ENCODE measurements at places on chromosomes 1 and 21.

DNA sequence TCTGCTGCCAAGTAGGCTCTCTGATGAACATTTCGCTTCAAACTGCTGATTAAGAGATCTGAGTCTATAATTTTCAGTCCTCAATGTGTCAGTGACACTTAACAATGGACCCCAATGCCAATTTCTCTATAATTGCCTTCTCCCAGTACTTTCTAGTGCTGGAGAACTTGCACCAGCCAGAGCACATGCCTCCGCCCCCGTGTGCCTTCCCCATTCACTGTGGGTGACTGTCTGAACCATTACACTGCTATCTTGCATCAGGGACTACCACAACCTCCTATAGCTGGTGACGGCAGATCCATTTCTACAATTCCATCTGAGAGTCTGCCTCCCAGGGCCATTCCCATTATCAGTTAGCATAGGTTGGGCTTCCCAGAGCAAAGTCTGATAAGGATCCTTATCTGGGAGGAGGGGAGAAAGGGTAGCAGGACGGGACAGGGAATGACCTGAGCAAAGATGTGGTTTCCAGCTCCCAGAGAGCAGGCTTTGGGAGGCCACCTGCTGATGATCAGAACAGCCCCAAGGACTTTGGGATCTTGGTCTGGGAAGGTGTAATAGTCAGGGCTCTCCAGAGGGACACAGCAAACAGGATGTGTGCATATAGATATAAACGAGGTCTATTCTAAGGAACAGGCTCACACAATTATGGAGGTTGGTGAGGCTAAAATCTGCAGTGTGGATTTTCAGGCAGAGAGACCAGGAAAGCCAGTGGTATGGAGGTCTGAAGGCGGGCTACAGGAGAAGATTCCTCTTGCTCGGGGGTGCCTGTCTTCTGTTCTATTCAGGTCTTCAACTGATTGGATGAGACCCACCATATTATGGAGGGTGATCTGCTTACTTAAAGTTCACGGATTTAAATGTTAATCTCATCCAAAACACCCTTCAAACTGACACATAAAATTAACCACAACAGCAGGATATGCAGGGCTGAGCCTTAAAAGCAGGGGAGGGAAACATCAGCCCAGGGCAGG, 238.2 kb downstream of the PTPRU start:
- DNase-seq = no peak

DNA sequence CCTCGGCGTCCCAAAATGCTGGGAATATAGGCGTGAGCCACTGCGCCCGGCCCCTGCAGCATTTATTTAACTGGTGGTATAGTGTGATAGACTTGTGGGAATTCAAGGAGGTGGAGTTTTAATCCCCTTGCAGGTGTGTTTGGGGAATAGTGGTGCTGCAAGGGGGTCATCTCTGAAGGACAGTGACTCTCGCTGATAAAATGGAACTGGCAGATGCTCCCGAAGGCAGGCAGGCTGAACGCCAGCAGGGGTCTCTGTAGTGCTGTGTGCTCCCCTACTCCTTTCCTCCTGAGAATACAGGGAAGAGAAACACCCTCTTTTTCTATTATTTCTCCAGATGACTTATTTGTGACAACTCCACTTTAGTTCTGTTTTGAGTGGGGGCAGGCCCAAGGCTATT, 4.0 kb downstream of the OSCP1 start:
- DNase-seq = no peak

DNA sequence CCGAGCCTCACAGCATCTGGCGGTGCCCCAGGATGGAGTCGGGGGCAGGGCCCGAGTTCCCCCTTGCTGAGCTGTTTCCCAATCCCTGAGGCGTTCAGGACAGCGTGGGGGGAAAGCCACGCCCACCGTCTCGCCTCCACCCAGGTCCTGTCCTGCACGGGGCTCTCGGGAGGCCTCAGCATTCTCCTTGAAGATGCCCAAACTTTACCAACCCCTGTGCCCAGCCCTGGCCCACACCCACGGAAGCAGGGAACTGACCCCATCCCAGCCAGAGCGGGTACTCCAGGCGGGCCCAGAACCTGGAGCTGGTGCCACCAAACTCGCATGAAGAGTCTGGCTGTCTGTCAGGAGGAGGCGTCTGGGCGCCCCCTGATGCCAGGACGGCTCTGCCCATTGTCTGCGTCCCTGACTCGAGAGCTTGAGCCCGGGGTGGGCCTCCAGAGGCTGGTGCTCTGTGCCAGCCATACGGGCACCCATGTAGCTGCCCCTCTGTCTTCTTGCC, 35.3 kb upstream of the POFUT2 start:
- DNase-seq = no peak

DNA sequence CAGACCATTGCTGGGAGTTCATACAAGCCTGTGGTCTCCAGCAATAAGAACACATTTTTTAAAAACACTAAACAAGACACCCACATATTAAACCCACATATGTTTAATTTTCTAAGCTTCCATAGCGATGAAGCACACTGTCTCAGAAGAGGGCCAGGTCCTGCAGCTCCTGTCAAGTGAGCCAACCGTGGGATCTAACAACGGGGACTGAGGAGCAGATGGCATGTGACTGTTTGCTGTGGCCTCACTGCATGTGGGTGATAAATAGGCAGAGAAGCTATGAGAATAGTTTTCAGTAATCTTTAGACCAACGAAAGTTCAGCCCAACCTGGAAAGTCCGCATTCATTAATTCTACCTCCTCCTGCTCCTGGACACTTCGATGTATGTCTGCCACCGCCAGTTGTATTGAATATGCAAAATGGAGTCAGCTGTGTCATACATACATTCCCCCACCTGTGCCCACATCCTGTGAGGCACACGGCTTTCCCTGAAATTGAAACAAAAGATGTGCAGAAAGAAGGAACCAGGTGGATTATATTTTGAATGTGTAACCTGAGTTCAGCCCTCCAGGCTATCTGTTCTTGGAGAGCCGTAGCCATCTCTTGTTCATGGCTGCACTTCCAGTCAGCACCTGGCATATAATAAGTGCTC, 88.2 kb downstream of the MIS18A start:
- DNase-seq = no peak

DNA sequence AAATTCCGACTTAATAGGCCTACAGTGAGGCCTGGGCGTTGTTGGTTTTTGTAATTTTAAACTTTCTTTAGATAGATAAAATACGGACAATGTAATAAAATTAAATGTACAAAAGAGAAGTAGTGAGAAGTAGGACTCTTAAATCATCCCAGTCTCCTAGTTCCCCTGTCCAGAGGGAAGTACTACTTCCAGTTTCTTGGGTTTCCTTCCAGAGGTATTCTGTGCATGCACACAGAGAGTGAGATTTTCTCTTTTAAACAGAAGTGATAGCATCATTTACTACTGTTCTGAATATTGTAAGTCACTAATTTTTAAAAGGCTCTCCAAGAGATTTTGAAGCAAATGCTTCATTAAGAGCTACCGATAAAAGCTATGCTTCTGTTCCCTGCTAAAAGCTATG, 7.2 kb upstream of the FNBP1L start:
- DNase-seq = no peak

- no peak for DNase-seq
Measured at GRCh38 chr21:8990326-8991087, 1530.9 kb upstream of the TPTE start.

GRCh38 chr1:101388904-101389546, 152.2 kb downstream of the S1PR1 start:
- no peak for DNase-seq

DNA sequence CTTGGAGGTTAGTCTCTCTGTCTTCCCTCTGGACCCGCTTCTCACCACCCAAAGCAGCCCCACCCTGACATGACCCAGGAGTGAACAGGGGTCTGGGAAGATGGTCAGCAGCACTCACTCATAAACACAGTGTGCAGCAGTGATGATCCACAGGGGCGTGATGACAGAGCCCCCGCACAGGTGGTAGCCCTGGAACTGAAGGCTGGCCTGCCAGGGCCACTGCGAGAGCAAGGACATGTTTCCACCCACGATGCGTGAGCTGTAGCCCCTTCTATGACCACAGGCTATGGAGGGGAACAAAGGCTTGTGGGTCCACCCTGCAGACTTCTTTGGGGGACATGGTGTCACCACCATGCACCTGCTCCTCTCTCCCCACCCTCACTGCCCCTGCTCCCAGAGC, 12.9 kb downstream of the TMPRSS3 start:
- DNase-seq = no peak

GRCh38 chr1:44934791-44935190, 51.6 kb downstream of the EIF2B3 start:
- no peak for DNase-seq

GRCh38 chr1:207333620-207334019, 12.1 kb downstream of the CD55 start:
- no peak for DNase-seq

DNA sequence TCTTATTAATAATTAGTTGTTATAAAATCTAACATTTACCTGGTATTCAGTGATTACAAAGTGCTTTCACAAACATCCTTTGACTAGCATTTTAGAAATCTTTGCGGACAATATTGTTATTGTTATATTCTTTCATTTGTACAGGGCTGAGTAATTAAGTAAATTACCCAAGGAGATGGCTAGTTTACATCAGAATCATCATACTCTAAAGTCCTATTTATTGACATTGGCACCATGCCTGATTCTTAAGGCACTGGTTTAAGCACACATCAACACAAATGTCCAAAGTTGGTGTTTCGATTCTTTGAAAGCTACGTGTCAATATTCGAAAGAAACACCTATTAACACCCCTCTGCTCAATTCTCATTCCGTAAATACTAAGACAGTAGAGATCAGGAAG, 424.6 kb upstream of the CHRM3 start:
- no peak for DNase-seq

- no peak for DNase-seq
Measured at GRCh38 chr1:24427545-24427862, 11.9 kb downstream of the NIPAL3 start.

GRCh38 chr1:242870966-242871365, 346.5 kb upstream of the PLD5 start:
- no peak for DNase-seq

GRCh38 chr21:28342212-28342810, 650.4 kb downstream of the LTN1 start:
- no peak for DNase-seq

DNA sequence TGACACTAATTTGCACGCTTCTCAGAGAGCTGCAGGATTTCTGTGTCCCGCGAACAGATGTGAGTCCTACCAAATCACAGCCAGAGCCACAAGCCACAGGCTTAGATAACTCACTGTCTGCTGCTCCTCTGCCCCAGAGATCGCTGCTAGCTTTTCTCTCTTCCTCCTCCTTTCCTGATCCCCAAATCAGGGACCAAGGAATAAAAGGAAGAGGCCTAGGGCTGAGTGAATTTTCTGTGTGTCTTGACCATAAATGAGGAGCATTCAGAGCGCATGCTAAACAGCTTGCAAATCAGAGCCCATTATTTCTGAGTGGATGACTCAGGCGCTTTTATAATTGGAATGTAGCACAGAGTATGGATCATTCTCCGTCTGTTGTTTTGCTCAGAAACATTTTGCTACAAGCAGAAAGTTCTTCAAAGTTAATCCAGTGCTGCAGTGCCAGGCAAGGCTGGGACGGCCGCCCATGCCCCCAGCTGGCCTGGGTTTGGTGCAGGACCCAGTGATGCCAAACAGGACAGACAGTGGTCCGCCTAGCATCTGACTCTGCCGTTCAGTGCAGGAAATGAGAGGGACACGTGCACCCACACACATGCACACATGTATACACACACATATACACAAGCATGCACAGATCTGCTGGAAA, 38.2 kb downstream of the KCNAB2 start:
- DNase-seq = no peak

DNA sequence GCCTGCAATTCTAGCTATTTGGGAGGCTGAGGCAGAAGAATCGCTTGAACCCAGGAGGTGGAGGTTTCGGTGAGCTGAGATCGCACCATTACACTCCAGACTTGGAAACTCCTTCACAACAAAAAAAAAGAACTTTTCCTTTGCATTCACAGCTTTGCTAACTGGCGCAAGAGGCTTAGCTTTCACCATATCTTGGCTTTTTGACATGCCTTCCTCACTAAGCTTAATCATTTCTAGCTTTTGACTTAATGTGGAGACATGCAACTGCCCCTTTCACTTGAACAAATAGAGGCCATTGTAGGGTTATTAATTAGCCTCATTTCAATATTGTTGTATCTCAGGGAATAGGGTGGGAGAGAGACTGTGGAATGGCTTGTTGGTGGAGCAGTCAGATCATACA, 8.7 kb downstream of the KPNA6 start:
- no peak for DNase-seq

DNA sequence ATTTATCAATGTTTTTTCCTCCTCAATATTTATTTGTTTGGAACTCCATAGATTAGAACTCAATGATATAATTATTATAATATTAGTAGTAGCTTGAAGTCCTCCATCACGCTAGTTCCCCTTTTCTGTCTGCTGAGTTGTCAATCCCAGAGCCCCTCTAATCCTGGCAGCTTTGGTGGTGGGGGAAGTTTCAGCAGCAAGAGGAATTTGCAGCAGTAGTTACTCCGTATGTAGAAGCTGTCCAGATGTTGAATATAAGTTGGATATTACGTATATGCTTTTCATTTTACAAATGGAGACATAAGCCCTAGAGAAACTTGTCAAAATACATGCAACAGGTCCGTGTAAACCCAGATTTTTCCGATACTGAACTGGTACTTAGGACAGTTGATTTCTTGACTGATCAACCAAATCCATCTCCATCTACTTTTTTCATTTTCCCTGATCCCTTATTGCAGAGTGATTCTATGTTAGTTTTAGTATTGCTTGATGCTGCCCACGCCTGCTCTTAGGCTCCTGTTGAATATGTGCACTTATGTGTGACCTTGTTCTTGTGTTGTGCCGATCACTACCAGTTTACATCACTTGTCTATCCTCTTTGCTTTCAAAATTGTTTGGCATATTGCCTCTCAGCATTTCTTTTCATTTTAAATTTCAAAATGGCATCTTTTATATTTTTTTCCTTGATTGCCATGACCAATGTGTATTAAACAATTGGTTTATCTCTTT, 28.1 kb downstream of the SMAP2 start:
- DNase-seq = no peak

DNA sequence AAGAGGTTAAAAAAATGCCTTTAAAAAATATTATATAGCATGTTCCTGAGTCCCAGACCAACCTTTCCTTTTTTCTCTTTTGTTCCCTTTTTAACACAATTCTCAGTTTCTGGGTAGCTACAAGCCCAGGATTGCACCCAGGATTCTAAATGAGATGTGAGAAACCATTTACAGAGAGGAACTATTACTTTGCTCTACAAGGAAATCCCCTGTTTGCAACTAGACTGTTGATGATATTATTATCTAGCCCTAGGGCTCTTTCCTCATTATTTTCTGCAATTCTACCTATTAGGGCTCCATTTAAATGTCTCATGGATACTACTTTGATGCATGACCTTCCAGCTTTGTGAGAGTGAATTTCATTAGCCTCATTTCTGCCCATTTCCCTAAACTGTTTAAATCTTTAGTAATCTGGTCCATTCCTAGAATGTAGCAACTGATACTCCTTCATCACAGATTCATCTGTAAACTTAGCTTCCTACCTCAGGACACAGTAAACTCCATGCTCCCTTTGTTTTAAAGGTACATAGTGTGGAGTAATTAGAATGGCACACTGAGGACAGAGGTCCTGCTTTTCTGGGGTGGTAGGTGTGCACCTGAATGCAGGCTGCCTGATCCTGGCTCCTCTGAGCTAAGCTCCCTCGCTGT, 7.1 kb upstream of the KIF14 start:
- no peak for DNase-seq
